ENCODE measurements at places on chromosomes 6 and 20. TPM values are rescaled to one million over a fixed set of nuclear protein-coding genes. Genes with fewer than 3 reads are reported as not detected.

The LTA gene
- total RNA-seq = not detected

The CRIP3 gene
- total RNA-seq = 10.0 TPM

The PMEPA1 gene
- 177 TPM for total RNA-seq

The ETV7 gene
- total RNA-seq = 0.57 TPM

The BHLHE23 gene
- total RNA-seq = not detected

The HRH3 gene
- not detected for total RNA-seq

The ADGRF5 gene
- total RNA-seq = 40.0 TPM

The HLA-DRB1 gene
- total RNA-seq = 3.1 TPM

The AVP gene
- not detected for total RNA-seq

The KCNB1 gene
- total RNA-seq = not detected

The MAPK13 gene
- total RNA-seq = 146 TPM

The LY6G6F gene
- not detected for total RNA-seq

The WFDC8 gene
- total RNA-seq = not detected

The SLC22A7 gene
- total RNA-seq = not detected

Data from PC-9 (cell line).